ENCODE measurements at places on chromosomes 4 and X. TPM values are rescaled to one million over a fixed set of nuclear protein-coding genes. Genes with fewer than 3 reads are reported as not detected.

- no peak overlapping the region for H3K4me3 ChIP-seq
- no peaks in the 10 kb centered on the region for H3K27me3 ChIP-seq
- no peaks in the 10 kb centered on the region for H3K36me3 ChIP-seq
- no peaks in the 10 kb centered on the region for H3K4me1 ChIP-seq
- H3K27ac ChIP-seq, result no peak overlapping the region
- no peak for DNase-seq
Observed at GRCh38 chrX:9912351-9913145, 54.6 kb upstream of the CLDN34 start.

DNA sequence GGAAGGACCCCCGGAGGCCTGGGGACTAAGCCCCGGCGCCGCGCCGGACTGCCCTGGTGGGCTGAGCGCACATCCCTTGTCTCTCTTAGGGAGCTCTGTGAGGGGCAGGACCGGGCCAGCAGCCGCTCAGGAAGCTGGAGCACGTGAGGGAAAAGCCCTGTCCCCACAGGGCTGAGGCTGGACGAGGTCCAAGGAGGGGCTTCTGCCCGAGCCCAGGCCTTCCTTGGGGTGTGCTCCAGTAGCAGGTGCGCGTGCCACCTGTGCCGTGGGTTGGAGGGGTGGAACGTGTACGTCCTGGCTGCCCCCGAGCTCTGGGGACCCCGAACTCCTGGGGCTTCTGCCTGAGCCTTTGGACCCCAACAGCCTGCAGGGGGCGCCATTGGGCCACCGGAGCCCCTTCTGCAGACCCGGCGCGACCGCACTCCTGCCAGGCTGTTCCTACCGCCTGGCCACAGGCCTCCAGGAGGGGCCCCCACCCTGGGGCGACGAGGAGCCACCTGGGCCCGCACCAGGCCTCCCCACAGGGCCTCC is 27.2 kb downstream of the TACC3 start:
- H3K27ac ChIP-seq, result no peak overlapping the region
- peak; percentile 83 for DNase-seq
- no peaks in the 10 kb centered on the region for H3K27me3 ChIP-seq
- H3K4me3 ChIP-seq, result no peak overlapping the region
- peaks cover 14% of the 10 kb centered on the region for H3K36me3 ChIP-seq

GRCh38 chr4:165385126-165385525 is 6.3 kb downstream of the CPE start:
- H3K36me3 ChIP-seq, result no peaks in the 10 kb centered on the region
- no peaks in the 10 kb centered on the region for H3K4me1 ChIP-seq
- no peaks in the 10 kb centered on the region for H3K27me3 ChIP-seq

- H3K27me3 ChIP-seq, result no peaks in the 10 kb centered on the region
- H3K4me3 ChIP-seq, result no peak overlapping the region
- no peak overlapping the region for H3K27ac ChIP-seq
- no peaks in the 10 kb centered on the region for H3K4me1 ChIP-seq
- DNase-seq, result no peak
Observed at GRCh38 chr4:1338752-1339414, 8.1 kb upstream of the UVSSA start.

DNA sequence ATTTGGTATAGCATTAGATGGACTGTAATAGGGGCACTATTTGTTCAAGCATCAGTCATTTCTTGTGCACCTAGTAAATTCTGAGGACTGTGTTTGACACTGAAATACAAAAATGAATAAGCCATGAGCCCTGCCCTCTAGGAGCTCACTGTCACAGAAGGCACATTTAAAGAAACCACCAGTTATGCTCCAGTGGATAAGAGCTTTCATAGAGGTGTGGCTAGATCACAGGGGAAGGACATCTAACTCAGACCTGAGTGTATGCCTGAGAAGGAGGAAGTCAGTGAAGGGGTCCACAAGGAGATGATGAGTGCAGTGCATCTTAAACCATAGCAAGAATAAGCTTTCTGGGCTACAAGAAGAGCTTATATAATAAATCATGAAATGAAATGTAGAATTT is 40.1 kb downstream of the BTC start:
- no peak overlapping the region for H3K4me3 ChIP-seq
- no peaks in the 10 kb centered on the region for H3K27me3 ChIP-seq
- no peaks in the 10 kb centered on the region for H3K36me3 ChIP-seq
- H3K27ac ChIP-seq, result no peak overlapping the region
- no peak for DNase-seq

DNA sequence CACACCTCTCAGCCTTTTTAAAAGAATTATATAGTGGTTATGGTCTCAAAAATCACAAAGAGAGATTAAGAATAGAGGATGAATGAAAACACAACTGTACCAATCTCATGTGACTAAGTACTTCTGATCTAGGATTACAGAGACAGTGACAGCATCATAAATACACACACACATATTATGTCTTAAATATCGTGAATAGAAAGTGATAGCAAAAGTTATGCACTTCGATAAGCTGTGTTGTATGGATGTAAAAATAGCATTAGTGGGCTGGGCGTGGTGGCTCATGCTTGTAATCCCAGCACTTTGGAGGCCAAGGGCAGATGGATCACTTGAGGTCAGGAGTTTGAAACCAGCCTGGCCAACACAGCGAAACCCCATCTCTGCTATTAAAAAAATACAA is 25.0 kb downstream of the GYPA start:
- no peak overlapping the region for H3K27ac ChIP-seq
- no peaks in the 10 kb centered on the region for H3K27me3 ChIP-seq
- no peak overlapping the region for H3K4me3 ChIP-seq
- no peaks in the 10 kb centered on the region for H3K36me3 ChIP-seq
- no peak for DNase-seq
- H3K4me1 ChIP-seq, result no peaks in the 10 kb centered on the region

GRCh38 chrX:45716750-45717149 is 516.1 kb upstream of the DIPK2B start:
- no peaks in the 10 kb centered on the region for H3K4me1 ChIP-seq
- H3K27me3 ChIP-seq, result no peaks in the 10 kb centered on the region
- no peak overlapping the region for H3K27ac ChIP-seq

DNA sequence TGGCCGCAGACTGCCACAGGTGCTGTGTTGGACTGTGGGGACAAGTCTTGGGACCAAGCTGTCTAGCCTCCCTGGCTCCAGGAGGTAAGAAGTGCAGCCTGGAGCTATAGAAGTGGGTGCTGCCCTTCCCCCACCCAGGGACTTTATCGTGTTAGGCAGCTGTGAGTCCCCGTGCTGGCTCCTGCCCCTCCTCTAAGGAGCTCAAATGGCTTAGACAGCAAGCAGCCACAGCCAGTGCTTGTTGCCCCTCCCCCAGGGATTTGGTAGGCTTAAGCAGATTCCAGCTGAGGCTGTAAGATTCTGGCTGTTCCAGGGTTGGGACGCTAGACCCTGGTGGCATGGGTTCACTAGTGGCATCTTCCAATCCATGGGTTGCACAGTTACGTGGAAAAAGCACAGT is 979.4 kb upstream of the PCDH10 start:
- DNase-seq, result no peak
- H3K27me3 ChIP-seq, result no peaks in the 10 kb centered on the region
- H3K36me3 ChIP-seq, result no peaks in the 10 kb centered on the region
- no peak overlapping the region for H3K4me3 ChIP-seq

DNA sequence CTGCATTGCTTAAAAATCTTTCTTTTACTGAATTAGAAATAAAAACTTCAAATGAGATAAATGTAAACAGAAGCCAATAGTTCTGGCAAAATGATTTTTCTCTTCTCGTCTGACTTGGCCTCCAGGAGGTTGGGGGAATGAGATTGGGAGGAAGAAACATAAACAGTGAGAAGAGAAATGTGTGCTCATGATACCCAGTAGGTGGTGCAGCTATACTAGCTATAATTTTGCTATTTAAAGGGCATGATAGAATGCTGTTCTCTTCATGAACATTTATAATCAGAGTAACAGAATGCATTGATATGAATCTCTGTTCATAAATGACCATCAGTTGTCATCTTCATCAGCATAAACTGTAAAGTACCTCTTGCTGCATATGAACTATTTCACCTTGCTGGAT is 85.5 kb downstream of the TACR3 start:
- no peak overlapping the region for H3K4me3 ChIP-seq
- no peaks in the 10 kb centered on the region for H3K36me3 ChIP-seq
- DNase-seq, result peak; percentile 7

GRCh38 chr4:23754688-23755087 is 135.2 kb downstream of the PPARGC1A start:
- no peaks in the 10 kb centered on the region for H3K36me3 ChIP-seq
- H3K4me3 ChIP-seq, result no peak overlapping the region
- no peaks in the 10 kb centered on the region for H3K27me3 ChIP-seq
- no peaks in the 10 kb centered on the region for H3K4me1 ChIP-seq
- no peak for DNase-seq

GRCh38 chr4:38163216-38164006 is 203.2 kb downstream of the PTTG2 start:
- H3K36me3 ChIP-seq, result no peaks in the 10 kb centered on the region
- H3K4me3 ChIP-seq, result no peak overlapping the region
- H3K27ac ChIP-seq, result peak overlapping the region; percentile 87
- no peaks in the 10 kb centered on the region for H3K27me3 ChIP-seq
- DNase-seq, result peak; percentile 36

DNA sequence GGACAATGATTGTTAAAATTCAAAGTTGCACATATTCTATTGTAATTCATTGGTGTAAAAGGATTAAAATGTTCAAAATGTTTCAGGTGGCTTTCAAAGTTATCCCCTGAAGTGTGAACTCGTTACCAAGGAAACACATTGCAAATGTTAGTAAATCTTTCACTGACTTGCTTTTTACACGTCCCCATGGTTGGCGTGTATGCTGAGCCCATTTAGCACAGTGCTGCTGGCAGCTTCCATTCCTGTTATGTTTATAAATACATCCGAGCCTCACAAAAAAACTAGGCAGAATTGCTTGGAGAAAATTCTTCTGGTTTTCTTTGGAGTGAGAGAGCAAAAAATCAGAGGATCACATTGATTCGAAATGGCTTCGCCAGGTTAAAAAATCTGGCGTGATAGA is 105.9 kb upstream of the HPGD start:
- no peaks in the 10 kb centered on the region for H3K27me3 ChIP-seq
- DNase-seq, result no peak
- peaks cover 17% of the 10 kb centered on the region for H3K4me1 ChIP-seq
- no peak overlapping the region for H3K4me3 ChIP-seq
- no peaks in the 10 kb centered on the region for H3K36me3 ChIP-seq

GRCh38 chrX:40267334-40268187 is 169.8 kb upstream of the BCOR start:
- no peaks in the 10 kb centered on the region for H3K36me3 ChIP-seq
- no peaks in the 10 kb centered on the region for H3K27me3 ChIP-seq
- peak overlapping the region; percentile 49 for H3K27ac ChIP-seq

DNA sequence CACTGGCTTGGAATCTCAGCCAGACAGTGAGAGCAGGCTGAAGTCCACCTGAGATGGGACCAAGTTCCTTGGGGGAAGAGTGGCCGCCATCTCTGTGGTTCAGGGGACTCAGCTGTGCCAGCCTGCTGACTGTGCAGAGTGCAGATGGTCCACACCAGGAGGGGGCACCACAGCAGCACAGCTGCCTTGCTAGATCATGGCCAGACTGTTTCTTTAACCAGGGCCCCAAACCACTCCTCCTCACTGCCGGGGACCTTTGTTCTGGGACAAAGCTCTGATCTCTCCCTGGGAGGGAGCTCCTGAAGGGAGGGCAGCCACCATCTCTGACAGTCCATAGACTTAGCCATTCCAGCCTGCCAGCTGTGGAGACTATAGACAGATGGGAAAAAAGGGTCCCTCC is 2189.6 kb downstream of the PCDH7 start:
- H3K36me3 ChIP-seq, result no peaks in the 10 kb centered on the region
- DNase-seq, result no peak
- no peaks in the 10 kb centered on the region for H3K27me3 ChIP-seq
- no peak overlapping the region for H3K4me3 ChIP-seq
- no peaks in the 10 kb centered on the region for H3K4me1 ChIP-seq

DNA sequence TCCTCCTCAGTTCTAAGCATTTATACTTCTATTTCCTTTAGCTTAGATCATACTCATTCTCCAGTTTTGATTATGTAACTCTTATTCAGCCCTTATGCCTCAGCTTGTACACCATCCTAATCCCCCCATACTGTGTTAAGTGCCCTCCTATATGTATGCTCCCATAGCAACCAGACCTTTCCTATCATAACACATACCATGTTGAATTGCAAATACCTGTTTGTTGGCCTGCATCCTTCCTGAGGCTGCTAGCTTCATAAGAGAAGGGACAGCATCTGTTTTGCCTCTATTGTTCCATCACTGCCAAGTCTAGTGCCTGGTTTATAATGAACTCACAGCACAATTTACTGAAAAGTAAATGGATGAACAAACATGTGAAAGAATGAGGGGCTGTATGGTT is 443.7 kb downstream of the CENPC start:
- no peaks in the 10 kb centered on the region for H3K36me3 ChIP-seq
- no peaks in the 10 kb centered on the region for H3K27me3 ChIP-seq
- no peak overlapping the region for H3K27ac ChIP-seq
- no peaks in the 10 kb centered on the region for H3K4me1 ChIP-seq
- DNase-seq, result peak; percentile 7
- H3K4me3 ChIP-seq, result no peak overlapping the region

DNA sequence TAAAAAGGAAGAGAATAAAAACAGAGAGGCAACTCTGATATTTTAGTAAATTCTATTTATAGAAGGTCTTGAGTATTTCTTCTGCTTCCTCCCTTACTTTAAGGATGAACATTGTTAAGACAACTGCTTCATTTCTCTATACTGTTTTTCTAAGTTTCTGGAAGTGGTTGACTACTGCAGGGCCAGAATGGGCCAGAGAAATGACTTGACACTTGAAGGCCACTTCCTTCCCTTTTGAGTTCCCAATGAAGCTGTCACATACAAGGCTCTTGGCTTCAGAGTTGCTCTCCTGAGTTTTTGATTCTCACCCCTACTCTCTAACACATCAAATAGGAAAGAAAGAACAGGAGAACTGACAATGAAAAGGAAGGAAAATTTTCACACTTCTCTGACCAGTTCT is 37.6 kb downstream of the PKD2 start:
- no peak overlapping the region for H3K27ac ChIP-seq
- DNase-seq, result no peak

- DNase-seq, result no peak
- no peaks in the 10 kb centered on the region for H3K36me3 ChIP-seq
- no peak overlapping the region for H3K4me3 ChIP-seq
- no peaks in the 10 kb centered on the region for H3K27me3 ChIP-seq
Observed at GRCh38 chr4:31651541-31651940, 931.4 kb downstream of the PCDH7 start.

GRCh38 chr4:26126143-26126718 is 194.6 kb upstream of the RBPJ start:
- H3K27ac ChIP-seq, result no peak overlapping the region
- no peaks in the 10 kb centered on the region for H3K4me1 ChIP-seq
- H3K27me3 ChIP-seq, result no peaks in the 10 kb centered on the region
- H3K4me3 ChIP-seq, result no peak overlapping the region
- DNase-seq, result no peak
- no peaks in the 10 kb centered on the region for H3K36me3 ChIP-seq

- H3K27me3 ChIP-seq, result no peaks in the 10 kb centered on the region
- H3K27ac ChIP-seq, result no peak overlapping the region
- H3K4me1 ChIP-seq, result no peaks in the 10 kb centered on the region
- no peaks in the 10 kb centered on the region for H3K36me3 ChIP-seq
- H3K4me3 ChIP-seq, result no peak overlapping the region
Observed at GRCh38 chr4:101853691-101854090, 63.2 kb downstream of the BANK1 start.

Gene TBC1D19
- 2.7 TPM for polyA plus RNA-seq

Gene SEL1L3
- polyA plus RNA-seq, result 48.1 TPM

Gene PSAPL1
- polyA plus RNA-seq, result 7.0 TPM

Gene TMEM271
- not detected for polyA plus RNA-seq

Gene FAM236D
- polyA plus RNA-seq, result not detected

Gene AR
- polyA plus RNA-seq, result 0.55 TPM

Gene MAGEA3
- not detected for polyA plus RNA-seq

Gene ENPEP
- polyA plus RNA-seq, result 0.46 TPM

Data from stomach (tissue), 19 donors.